ENCODE measurements at places on chromosomes 6 and 20.

GRCh38 chr6:25107218-25107617 lies 171.5 kb upstream of the RIPOR2 start:
- no peak for DNase-seq

- DNase-seq: no peak
Observed at GRCh38 chr6:138404666-138405337, 779 bp downstream of the HEBP2 start.

DNA sequence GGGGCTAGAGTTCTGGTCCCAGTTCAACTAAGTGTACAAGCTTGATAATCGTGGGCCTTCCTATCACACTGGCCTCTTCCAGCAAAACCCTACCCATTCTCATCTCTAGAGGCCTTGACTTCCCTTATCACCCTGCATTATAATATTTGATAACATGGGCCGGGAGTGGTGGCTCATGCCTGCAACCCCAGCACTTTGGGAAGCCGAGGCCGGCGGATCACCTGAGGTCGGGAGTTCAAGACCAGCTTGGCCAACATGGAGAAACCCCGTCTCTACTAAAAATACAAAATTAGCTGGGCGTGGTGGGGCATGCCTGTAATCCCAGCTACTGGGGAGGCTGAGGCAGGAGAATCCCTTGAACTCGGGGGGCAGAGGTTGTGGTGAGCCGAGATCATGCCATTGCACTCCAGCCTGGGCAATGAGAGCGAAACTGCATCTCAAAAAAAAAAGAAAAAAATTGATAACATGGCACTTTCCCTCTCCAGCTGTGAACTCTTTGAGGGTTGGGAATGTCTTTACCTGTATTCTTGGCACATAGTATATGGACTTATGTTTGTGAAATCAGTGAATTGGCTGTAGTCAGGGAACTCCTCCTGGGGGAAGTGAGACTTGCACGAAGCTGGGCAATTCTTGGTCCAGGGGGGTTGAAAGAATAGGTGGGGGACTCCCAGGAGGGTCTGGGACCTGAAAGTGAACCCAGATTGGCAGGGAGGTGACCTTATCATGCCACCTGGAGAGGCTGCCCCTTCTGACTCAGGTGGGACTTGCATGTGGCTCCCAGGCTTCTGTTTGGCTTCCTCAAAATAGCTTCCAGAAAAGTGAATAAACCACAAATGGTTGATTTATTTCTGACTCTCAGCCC lies 915 bp upstream of the C6orf47 start:
- no peak for DNase-seq

- DNase-seq: no peak
Observed at GRCh38 chr6:45431317-45432065, 53.8 kb upstream of the SUPT3H start.

Data from hypothalamus (tissue), 51 donors.